BE2C (cell line): ENCODE measurements at places on chromosomes 16 and 17.

DNA sequence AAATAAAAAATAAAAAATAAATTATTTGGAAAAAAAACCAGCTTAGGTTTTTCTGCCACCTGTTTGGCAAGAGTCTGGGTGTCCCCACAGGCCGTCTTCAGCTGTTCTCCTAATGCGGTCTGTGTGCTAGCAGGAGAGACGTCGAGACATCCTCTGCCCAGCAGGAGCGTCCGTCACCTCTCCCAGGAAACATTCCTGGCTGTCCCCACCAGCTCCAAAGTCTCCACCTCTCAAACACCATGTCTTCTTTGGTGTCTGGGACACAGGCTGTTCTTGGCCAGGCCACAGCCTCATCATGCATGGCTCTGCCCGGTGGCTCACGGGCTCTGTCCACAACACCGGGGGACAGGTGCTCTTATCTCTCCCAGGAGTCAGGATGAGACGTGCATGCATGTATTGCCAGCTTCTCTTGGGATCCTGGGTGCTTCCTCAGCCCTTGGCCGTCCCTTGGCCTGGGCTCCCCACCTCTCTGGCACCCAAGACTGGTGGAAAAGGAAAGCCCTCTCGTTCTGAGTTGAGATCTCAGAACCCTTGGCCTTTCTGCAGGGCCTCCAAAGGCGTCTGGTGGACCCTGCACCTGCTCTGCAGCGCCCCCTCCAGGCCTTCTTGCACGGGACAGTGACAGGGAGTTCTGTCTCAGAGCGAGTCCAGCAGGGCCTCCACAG is 84.9 kb upstream of the CBX4 start:
- DNase-seq, result peak; percentile 77

- peak; percentile 51 for DNase-seq
Measured at GRCh38 chr16:1002399-1003166, 21.0 kb downstream of the SOX8 start.

DNA sequence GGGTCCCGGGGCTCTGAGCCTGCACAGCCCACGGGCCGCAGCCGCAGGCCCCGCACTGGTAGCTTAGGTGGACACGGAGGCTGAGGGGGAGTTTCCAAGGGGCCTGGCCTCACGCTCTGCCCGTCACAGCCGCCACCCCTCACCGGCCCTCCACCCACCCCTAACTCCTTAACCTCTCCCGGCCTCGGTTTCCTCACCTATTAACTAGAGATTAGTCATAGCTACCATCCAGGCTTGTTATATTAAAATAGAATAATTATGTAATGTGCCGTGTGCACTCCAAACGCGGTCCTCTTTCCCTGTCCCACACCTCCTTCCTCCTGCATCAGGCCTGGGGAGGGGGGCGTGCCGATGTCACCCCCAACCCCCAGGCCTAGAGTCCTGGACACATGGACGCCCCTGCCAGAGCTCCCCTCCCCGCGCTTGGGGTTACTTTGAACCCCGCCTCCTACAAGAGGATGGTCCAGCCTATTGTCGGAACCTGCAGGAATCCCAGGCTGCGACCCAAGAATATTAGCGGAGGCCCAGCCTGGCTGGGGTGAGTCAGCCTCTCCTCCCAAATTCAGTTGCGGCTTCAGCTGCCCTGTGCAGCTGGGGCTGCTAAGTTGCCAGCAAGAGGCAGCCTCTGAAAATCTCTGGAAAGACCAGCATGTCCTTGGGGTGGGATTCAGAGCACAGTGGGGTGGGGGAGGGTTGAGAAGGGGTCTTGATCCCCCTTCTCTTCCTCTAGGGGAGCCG is 17.3 kb downstream of the SOCS3 start:
- DNase-seq, result no peak

GRCh38 chr17:43545383-43545632 is 832 bp downstream of the ETV4 start:
- no peak for DNase-seq

DNA sequence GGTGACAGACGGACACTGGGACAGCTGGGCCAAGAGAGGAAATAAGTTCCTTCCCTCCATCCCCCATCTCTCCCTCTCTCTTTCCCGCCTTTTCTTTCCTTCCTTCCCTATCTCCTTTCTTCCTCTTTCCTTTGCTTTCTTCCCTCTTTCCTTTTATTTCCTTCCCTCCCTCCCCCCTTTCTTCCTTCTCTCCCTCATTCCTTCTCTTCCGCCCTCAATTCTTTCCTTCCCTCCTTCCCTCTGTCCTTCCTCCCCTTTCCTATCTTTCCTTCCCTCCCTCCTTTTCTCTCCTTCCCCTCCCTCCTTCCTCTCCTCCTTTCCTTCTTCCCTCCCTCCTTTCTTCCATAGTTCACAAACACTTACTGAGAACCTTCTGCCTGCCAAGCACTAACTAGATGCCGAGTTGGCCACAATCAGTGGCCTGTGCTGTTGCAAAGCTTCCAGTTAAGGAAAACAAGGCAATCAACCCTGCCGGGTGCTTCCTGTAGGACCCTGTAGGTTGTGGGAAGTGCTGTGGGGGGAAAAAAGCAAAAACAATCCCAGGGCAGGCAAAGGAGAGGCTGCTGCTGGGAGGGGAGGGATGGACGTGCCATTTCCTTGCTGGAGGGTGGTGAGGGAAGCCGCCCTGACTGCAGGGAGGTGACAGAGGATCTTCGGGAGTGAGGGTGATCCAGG is 31.7 kb downstream of the ABCC6 start:
- no peak for DNase-seq

DNA sequence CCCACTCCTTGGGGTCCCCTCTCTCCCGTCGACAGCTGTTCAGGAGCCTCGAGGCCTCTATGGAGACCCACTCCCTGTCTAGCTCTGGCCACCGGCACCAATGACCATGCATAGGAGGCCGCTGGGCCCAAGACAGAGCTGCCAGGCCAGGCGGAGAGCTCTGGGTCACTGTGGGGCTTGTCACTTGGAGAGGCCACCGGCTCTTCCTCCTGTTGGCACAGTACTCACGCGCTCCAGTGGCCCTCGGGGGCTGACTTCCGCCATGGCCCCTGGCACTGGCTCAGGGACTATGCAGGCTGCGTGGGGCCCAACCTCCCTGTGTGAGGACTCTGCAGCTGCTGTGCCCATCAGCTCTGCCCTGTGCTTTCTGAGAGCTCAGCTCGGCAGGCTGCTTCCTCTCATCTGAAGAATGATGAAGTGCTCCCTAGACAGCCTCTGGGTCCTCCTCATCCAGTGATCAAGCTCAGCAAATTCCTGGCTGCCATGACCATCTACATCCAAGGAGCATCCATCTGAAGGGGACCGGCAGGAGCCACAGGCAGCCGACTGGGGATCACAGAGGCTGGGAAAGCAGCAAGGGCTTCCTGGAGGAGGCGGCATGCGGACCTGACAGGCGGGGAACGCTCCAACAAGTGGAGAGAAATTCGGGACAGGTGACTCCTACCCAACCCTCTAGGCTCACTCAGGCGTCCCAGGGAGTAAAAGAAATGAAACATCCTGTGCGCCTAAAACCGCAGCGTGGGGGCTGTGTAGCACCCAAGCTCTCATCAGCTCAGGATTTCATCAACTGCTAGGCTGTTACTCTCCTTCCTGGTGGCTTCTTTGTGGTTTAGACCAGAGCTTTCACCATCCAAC is 16.8 kb downstream of the GALNS start:
- DNase-seq, result no peak

GRCh38 chr16:947255-947921 is 23.4 kb downstream of the LMF1 start:
- DNase-seq, result no peak

GRCh38 chr17:49378311-49378710 is 16.3 kb upstream of the ZNF652 start:
- DNase-seq, result no peak

DNA sequence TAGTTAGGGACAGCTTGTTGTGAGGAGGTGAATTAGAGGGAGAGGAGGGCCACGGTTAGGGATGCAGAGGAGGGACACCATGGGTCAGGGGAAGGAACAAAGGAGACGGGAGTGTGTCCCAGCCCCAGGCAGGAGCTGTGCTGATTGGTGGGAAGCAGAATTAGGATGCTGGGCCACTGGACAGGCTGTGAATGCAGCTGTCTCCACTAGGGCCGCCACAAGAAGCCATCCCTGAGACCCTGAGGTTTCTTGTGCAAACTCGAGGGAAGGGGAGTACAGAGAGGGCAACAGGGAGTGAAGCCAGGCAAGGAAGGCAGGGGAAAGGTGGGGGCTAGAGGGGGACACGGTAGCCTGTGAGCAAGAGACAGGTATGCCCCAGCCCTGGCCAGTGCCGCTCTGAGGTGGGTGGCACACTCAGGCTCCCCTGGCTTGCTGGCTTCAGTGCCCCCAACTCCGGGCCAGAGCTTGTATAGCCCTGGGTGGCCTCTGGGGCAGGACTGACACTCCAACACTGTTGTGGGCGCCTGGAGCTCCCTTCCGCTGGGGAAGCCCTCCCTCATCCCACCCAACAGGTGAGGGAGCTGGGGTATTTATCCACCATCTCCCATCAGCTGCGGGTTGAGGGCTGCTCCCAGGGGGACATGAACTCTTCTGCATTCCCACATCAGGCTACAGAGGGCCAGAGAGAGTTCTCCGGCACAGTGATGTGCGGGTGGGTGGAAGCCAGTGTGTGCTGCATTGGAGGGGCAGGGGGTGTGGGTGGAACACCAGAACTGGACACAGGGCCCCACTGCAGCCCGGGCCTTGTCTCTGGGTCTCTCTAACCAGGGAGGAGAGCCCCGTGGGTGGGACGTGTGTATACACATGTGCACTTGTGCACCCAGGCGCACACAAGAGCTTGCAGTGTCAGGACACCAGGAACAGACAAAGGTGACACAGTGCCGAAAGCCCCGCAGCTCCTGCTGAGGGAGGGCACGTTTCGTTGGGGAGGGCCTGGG is 8.3 kb upstream of the SPPL2C start:
- DNase-seq, result no peak

GRCh38 chr17:38338535-38338934 is 5.2 kb downstream of the GPR179 start:
- no peak for DNase-seq

DNA sequence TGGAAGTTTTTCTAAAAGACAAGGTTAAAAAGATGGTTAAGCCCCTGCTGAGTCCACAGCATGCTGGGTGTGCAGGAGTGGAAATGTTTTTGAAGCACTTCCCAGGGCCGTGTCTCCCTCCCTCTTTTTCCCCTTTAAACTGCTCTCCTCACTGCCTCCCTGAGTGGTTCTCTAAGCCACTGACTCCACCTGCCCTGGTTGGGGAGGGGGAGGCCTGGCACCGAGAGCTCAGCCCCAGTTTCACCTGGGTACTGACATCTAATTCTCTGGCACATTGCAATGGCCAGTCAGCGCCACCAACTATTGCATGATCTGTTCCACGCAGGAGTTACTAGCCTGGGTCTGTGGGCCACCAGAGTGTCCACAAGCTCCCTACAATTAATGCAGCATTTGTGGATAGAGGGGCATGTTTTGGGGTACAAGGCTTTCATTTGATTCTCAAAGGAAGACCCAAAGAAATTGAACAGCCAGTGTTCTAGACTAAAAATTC is 22.7 kb downstream of the MPP3 start:
- DNase-seq, result no peak

DNA sequence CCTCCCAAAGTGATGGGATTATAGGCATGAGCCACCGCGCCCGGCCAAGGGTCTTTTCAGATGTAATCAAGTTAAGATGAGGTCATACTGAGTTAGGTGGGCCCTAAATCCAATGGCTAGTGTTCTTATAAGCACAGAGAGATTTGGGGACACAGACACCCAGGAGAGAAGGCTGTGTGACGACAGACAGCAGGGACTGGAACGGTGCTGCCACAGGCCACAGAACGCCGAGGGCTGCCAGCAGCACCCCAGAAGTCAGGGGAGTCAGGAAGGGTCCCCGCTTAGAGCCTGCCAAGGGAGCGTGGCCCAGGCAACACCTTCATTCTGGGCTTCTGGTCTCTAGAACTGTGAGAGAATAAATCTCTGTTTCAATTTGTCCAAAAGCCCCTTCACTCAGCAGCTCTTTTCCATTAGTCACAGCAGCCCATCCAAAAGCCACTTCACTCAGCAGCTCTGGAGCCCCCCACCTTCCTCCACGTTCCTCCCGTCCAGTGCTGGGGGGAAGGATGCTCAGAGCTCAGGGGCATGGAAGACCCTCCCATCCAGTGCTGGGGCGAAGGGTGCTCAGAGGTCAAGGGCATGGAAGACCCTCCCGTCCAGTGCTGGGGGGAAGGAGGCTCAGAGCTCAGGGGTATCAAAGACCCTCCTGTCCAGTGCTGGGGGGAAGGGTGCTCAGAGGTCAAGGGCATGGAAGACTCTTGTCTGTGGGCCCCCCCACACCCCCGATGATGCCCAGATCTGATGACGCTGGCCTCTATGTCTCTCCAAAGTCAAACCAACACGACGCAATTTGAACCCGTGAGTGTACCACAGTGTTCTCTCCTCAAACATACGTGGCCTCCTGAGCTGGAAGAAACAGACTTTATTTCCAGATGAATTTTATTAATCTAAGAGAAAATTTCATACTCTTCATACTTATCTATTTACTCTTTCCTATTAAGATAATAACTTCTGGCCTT is 11.9 kb downstream of the RAB40B start:
- DNase-seq, result no peak

DNA sequence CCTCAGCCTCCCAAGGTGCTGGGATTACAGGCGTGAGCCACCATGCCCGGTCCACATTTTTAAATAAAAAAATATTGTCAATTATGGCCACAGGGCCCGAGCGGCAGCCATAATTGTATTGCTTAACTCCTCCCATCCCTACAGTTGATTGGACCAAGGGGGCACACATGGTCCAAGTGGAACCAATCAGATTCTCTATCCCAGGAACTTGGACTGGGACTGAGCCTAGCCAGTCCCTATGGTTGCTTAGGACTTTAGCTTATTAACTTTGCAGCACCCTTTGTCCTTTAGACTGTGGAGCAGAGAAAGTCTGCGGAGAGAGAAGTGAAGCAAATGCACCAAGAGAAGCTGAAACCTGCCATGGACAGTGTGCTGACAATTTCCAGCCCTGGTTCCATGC is 5.5 kb upstream of the RDM1 start:
- no peak for DNase-seq

- DNase-seq, result no peak
Measured at GRCh38 chr16:8959921-8960787, 3.6 kb downstream of the USP7 start.

- peak; percentile 2 for DNase-seq
Measured at GRCh38 chr17:83175119-83175821, 95.9 kb downstream of the METRNL start.

GRCh38 chr17:55063885-55064874 is 95.6 kb downstream of the STXBP4 start:
- DNase-seq, result no peak

GRCh38 chr17:41687828-41688640 is 651 bp upstream of the EIF1 start:
- DNase-seq, result peak; percentile 60

DNA sequence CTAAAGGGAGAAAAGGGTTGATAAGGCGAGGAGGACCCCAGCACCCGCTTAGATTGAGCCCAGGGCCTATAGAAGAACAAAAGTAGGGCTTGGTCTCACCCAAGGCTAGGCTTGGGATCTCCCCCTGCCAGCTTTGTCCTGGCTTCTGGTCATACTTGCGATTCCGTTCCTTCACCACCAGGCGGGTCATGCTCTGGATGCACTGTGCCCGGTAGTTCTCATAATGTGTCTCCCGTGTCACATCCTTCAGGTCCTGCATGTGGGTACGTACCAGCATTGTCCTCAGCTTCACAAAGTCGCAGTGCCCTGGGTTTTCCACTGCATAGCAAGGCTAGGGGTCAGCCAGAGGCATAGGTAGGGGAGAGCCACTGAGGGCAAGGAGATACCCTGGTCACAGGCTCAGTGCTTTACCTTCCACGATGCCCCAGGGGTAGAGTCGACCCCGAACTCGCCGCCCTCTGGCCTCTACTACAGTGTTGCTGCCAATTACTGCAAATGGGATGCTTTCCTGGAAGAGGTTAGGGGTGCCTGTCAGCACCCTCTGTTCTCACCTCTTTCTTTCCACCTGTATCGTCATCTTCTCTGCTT is 6.5 kb upstream of the MTMR4 start:
- DNase-seq, result peak; percentile 57
